ENCODE measurements at places on chromosomes 1 and 21.

- DNase-seq = peak; percentile 59
These were observed 158.1 kb downstream of the ZP4 start for GRCh38 chr1:237732657-237733056.

GRCh38 chr21:42988236-42988965, 14.0 kb downstream of the PKNOX1 start:
- DNase-seq = no peak

GRCh38 chr1:183089025-183089639, 65.9 kb downstream of the LAMC1 start:
- DNase-seq = no peak

DNA sequence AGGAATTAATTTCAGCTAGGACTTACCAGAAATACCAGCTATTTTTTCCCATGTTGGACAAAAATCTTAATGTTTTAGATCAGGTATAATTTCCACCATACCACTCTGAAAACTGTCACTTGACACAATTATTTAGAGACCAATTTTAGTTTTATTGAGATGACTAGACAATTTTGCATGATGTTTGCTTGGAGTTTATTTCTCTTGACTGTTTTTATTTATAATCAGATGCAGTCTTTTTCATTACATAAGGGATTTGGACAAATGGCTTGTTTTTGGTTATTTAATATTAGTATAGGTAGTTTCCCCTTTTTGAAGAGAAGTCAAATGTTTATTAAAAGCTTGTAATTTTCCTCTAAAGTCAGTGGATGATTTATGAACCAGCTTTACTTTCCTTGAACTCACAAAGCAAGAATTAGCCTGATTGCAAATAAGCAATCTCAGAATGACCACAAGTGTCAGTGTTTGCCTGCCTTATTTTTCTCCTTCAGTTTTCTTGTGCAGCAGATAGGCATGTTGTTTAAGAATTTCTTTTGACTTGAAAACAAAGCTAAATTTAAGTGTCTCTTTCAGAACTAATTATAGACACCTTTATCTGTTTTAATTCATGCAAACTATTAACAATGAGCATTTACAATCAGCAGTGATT, 3.8 kb upstream of the B3GALT2 start:
- no peak for DNase-seq

- DNase-seq = peak; percentile 51
These were observed 383.8 kb upstream of the VAMP3 start for GRCh38 chr1:7387053-7387927.

GRCh38 chr21:34528131-34528561, 16.1 kb upstream of the KCNE1 start:
- no peak for DNase-seq

GRCh38 chr1:177631770-177632169, 338.1 kb downstream of the SEC16B start:
- no peak for DNase-seq

GRCh38 chr1:6580119-6580592, 362 bp downstream of the ZBTB48 start:
- DNase-seq = no peak

GRCh38 chr1:197911111-197911856, 5.9 kb upstream of the LHX9 start:
- peak; percentile 52 for DNase-seq

- DNase-seq = no peak
These were observed 19.2 kb downstream of the SPRTN start for GRCh38 chr1:231357187-231357772.

- no peak for DNase-seq
These were observed 34.5 kb upstream of the CD1D start for GRCh38 chr1:158146165-158146564.

DNA sequence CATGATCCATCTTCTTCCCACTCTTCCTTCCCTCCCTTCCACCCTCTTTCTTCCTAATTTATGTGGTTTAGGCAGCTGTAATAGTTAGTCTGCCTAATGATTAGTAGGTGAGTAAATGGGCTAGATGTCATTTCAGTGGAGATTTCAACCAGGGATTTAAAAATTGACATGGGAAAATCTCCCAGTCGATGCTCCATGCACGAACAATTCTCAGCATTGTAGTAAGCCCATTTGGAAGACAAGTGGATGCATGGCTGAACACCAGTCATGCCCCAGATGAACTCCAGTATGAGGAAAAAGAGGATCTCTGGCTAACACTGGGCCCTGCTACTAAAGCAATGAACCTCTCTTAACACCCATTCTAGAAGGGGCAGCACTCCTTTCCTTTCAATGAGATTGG, 25.3 kb downstream of the CHI3L2 start:
- no peak for DNase-seq

DNA sequence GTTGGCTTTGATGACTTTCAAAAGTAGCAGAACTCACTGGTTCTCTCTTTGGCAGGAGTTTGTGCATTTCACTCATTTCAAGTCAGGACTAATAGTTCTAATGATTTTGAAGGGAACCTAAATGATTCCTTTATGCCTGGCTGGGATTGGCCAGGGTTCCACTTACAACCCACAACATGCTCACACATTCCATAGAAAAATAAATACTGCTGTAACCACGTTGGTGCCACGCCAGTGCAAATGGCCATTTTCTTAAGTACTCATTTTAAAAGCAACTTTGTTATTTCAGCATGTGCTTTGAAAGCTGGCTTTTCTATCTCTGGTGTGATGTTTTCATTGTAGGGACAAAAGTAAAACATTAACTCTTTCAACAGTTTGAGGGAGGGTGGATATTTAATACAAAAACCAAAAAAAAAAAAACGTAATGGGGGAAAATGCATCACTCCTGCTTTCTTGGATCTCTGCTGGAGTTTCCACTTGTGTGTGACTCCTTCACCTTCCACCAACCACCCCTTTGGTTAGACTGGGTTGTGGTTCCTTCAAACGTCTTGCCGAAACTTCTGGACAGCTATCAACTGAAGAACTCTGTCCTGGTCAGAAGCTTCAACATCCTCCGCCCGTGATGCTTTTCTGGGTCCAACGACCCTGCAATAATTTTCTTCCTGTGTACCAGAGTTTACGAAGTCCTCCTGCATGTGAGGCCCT, 300.4 kb upstream of the RUNX1 start:
- DNase-seq = no peak

- DNase-seq = no peak
These were observed 9.7 kb downstream of the MYOG start for GRCh38 chr1:203076031-203076511.

GRCh38 chr1:197171531-197171930, 25.1 kb upstream of the ASPM start:
- DNase-seq = no peak
